ENCODE measurements at places on chromosomes 7 and 10.

DNA sequence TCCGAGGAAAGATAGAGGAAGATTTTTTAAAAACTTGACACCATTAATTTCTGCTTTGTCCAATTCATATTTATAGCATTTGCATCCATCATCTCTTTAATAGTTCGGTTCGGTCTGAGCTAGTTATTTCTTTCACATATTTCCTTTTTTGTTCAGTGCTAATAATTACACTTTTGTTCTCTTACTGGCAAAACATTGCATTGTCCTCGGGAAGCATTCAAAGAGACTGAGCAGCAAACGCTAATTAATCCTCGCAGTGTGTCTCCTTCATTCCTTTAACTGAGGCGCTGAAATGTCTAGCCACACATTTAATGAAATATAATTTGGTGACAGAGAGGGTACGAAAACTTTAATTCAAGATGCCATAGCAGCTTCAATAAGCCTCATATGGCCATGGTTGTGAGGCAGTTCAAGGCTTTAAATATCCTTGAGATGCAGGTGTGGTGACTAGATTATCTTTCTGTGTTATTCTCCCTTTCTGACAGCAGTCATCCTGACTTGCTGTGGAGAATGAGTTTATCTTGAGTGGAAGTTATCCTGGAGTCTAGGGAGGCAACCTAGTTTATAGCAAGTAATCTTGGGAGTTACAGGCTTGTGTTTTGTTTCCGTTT lies 431.4 kb downstream of the SDK1 start:
- no peak for DNase-seq

GRCh38 chr10:116451711-116452337 lies 24.2 kb downstream of the PNLIPRP3 start:
- no peak for DNase-seq

DNA sequence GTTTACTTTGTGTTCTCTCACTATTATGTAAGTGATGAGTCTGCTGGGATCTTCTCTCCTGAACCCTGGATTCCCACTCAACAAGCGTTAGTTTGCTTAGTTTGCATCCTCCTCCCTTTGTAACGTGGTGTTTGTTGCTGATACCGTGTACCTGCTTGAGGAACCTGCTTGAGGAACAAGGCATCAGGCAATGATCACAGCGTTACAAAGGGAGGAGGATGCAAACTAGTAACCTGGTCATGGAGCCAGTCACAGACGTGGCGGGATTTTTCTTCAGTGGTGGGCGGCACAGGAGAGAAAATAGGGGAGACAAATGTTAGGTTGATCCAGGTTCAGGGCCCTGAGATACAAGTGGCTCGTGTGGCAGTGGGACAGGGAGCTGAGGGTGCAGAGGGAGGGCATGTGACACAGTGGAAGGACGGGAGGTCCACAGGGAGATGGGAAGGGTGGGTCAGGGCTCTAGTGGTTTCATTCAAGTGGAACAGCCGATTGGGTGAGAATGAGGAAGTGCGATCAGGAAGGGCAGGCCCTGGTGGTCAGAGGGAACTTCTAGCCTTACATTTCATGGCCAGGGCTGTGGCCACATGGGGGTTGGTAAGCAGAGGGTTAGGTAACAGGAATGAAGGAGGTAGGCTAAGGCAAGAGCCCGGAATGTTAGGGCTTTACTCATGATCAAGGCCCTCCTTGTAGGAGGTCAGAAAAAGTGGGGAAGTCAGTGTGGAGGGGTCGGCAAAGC lies 38.0 kb downstream of the SNX10 start:
- no peak for DNase-seq

- no peak for DNase-seq
These were observed 110.2 kb downstream of the CHN2 start for GRCh38 chr7:29304756-29305155.

GRCh38 chr7:40551685-40552576 lies 417.1 kb downstream of the SUGCT start:
- no peak for DNase-seq

DNA sequence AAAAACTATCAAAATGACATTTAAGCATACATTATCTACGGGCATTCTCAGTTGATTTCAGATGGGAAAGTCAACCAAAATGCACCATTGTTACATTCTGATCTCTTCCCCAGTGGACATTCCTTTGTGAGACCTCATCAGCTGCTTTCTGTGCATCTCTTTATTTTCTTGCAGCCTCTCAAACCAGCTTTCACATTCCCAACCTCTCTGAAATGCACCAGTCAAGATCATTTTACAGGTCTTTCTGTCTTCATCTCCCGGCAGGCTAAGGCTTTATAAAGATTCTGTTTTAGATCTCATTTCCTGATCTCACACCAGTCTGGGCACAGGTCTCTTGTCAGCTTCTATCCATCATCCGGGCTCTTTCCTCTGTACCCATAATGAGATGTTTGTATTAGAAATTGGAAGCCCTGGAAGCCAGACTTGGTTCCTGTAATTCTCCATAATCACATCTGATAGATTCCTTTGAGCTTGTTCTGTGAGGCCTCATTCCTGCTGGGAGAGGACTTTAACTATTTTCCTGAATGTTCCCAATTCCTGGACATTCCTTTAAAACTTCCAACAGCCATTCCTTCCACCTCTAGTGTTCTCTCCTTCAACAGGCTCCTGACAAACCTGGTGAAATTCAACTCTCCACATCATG lies 44.3 kb upstream of the ARL4A start:
- no peak for DNase-seq

DNA sequence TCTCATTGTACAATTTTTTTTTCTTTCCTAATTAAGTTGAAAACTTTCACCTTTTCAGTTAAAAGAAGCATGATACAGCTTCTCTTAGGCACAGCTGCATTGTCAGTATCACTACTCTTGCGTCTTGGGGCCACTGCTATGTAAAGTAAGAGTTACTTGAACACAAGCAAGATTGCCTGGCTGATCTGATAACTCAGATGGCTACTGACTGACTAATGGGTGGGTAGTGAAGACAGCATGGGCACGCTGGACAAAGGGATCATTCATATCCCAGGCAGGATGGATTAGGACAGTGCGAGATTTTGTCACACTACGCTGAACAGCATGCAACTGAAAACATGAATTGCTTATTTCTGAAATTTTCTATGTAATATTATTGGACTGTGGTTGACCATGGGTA lies 11.6 kb upstream of the ADAMTS14 start:
- DNase-seq: no peak

GRCh38 chr10:71094712-71095390 lies 117.5 kb upstream of the UNC5B start:
- no peak for DNase-seq

- DNase-seq: no peak
These were observed 150.7 kb downstream of the CFTR start for GRCh38 chr7:117630501-117630900.

DNA sequence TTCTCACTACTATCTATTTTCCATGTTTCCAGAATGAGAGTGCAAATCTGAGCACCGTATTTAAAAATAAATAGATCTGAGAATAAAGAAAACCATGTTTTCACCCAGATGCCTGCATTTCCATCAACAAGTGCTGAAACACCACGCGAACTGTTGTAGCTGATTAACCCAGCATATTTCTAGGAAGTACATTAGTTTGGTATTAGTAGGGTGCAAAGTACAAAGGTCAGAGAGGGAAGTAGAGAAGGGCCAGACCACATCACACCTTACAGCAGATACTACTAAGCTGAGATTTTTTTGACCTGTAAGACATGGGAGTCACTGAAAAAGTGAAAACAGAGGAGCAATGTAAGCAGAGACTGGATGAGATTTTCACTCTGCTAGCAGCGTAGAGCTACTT lies 181.3 kb downstream of the IMMP2L start:
- DNase-seq: no peak

GRCh38 chr10:99008054-99008453 lies 227.6 kb downstream of the HPSE2 start:
- DNase-seq: no peak

- no peak for DNase-seq
These were observed 37.7 kb downstream of the HTRA1 start for GRCh38 chr10:122499012-122499411.

GRCh38 chr10:132648072-132648850 lies 110.7 kb downstream of the INPP5A start:
- no peak for DNase-seq

- no peak for DNase-seq
These were observed 905.2 kb upstream of the ZNF722 start for GRCh38 chr7:63093481-63093880.

DNA sequence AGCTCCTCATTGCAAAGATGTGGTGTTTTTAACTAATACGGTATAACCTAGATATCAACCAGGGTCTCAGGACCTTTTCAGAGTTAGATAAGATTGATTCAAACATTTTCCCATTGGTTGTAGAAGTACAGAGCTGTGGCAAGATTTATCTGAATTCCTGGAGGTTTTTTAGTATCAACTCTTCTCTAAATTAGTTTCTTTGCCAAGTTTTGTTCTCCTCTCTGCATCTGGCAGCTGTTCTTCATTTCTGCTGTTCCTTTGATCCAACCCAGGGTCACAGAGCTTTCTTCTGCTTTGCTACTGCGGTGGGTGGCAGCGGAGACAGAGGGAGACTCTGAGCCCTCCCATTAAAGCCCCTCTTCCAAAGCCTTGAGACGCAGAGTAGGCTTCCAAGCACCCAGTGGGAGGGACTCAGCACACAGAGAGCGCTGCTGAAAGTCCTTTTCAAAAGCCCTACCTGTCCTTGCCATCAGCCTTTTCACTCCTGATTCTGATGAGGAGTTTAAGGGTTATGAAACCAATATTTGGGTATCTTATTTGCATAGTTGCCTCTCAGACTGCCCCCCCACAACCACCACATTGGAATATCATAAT lies 146.3 kb upstream of the EEPD1 start:
- DNase-seq: no peak

GRCh38 chr7:18573410-18574234 lies 78.1 kb downstream of the HDAC9 start:
- DNase-seq: no peak

- no peak for DNase-seq
These were observed 30.1 kb downstream of the KLF6 start for GRCh38 chr10:3754727-3755439.

- DNase-seq: peak; percentile 51
These were observed 10.4 kb upstream of the ZNF22 start for GRCh38 chr10:44990302-44990655.

DNA sequence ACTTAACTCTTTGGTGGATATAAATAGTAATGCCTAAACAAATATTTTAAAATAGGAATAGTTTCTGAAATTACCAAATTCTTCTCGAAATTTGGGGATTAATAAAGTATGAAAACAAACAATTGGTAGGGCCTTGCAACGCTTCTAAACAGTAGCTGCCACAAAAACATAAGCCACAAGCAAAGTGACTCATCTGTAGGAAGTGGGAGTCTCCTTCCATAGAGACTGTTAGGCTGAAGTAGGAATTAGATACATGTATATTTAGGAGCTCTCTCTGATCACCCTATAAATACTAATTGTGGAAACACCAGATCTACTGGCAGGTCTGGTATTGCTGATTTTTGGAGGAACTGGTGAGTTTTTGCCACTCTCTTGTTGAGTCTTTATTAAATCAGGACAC lies 5.7 kb upstream of the LMOD2 start:
- no peak for DNase-seq

DNA sequence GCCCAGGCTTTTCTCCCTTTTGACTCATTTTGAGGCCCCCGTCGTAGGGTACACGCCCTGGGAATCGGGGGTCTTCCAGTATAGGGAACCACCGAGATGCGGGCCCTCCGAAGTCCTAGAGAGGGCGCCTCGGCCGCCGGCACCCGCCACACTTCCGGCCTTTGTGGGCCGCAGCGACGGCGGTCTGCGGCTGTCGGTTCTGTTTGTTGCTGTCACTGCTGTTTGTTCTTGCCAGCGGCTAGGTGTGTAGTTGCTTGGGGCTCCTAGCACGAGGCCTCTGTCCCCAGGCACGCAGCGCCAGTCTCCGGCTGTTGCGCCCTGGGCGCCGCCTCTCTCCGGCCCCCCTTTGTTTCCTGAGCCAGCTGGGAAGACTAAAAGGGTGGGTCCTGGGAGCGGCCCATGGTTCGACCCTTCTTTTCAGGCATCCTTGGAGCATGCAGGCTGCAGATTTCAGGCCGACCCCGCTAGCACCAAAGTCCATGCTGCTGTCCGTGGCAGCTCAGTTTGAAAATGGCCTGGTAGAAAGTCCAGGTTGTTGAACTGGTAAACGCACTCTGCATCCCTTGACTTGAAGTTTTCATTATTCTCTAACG lies 17.8 kb upstream of the ZKSCAN1 start:
- DNase-seq: peak; percentile 53

DNA sequence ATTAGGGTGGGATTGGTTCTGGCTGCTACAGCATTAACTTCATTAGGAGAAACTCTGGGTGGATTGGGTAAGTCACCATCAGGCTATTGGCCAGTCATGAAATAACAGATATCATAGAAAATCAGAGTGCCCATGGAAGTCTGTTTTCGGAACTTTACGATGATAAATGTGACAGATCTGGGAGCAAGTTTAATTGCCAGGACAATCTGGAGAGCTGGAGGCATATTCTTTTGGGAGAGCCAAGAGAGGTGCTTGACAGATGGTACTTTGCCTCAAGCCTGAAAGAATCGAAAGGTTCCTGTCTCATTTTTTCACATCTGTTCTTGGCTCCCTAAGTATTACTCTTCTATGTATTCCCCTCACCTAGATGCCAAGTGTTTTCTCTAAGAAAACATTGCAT lies 369.9 kb downstream of the CNTNAP2 start:
- DNase-seq: no peak

GRCh38 chr10:34507217-34507616 lies 307.9 kb downstream of the PARD3 start:
- DNase-seq: no peak

DNA sequence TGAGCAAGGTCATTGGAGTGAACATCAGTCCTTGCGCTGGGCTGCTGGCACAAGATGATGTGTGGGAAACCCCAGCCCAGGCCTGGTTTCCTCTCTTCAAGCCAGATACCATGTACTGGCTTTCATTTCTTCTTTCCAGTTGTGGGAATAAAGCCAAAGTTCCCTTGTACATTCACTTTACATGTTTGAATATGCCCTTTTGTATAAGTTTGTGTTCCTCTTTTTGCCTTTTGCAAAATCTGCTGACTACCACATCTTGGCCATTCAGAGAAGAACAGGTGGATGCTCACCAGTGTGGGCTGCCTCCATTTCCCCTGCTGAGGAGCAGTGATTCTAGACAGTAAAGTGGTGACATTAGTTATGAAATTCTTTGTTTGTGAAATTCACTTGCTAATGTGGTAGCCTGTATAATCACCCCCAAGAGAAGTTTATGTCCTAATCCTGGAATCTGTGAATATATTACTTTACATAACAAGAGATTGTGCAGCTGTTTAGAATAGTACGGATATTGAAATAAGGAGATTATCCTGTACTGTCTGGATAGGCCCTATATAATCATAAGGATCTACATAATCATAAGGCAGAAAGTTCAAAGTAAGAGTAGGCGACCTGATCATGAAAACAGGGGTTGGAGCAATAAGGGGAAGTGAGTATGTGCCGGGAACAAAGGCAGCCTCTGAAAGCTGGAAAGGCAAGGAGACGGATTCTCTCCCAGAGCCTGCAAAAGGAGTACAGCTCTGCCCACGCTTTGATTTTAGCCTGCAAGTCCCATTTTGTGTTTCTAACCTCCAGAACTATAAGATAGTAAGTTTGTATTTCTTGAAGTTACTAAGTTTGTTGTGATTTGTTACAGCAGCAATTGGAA lies 18.8 kb upstream of the AOAH start:
- DNase-seq: no peak

GRCh38 chr10:113939212-113939860 lies 84.9 kb downstream of the NHLRC2 start:
- DNase-seq: no peak

Data from iPS-NIHi11 (cell line).